ENCODE measurements at places on chromosomes 6 and 20.
A peak's percentile ranks its signal among the peaks of the same experiment; 100 is the strongest.

- H3K4me3 ChIP-seq: no peak overlapping the region
- no peak overlapping the region for H3K27ac ChIP-seq
- H3K27me3 ChIP-seq: peaks cover 21% of the 10 kb centered on the region
Observed at GRCh38 chr20:57160985-57161384, 105.5 kb downstream of the BMP7 start.

- H3K27me3 ChIP-seq: no peaks in the 10 kb centered on the region
- peaks cover 11% of the 10 kb centered on the region for H3K36me3 ChIP-seq
- H3K4me3 ChIP-seq: no peak overlapping the region
Observed at GRCh38 chr20:2967841-2968240, 75.6 kb upstream of the GNRH2 start.

- no peak overlapping the region for H3K27ac ChIP-seq
- peak overlapping the region; percentile 61 for H3K4me3 ChIP-seq
- DNase-seq: no peak
- peaks cover 25% of the 10 kb centered on the region for H3K27me3 ChIP-seq
- H3K4me1 ChIP-seq: peaks cover 39% of the 10 kb centered on the region
Observed at GRCh38 chr6:101398716-101399615, 5.5 kb downstream of the GRIK2 start.

DNA sequence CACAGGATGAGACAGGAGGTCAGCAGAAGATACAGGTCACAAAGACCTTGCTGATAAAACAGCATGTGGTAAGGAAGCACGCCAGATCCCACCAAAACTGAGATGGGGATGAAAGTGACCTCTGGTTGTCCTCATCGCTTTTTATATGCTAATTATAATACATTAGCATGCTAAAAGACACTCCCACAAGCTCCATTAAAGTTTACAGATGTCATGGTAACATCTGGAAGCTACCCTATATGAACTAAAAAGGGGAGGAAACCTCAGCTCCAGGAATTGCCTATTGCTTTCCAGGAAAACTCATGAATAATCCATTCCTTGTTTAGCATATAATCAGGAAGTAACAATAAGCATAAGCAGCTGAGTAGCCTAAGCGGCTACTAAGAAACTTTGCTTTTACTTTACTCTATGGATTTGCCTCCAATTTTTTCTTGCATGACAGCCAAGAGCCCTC lies 8.4 kb upstream of the RIN2 start:
- no peaks in the 10 kb centered on the region for H3K36me3 ChIP-seq
- no peak overlapping the region for H3K27ac ChIP-seq
- H3K27me3 ChIP-seq: no peaks in the 10 kb centered on the region
- no peak for DNase-seq
- H3K4me1 ChIP-seq: no peaks in the 10 kb centered on the region

DNA sequence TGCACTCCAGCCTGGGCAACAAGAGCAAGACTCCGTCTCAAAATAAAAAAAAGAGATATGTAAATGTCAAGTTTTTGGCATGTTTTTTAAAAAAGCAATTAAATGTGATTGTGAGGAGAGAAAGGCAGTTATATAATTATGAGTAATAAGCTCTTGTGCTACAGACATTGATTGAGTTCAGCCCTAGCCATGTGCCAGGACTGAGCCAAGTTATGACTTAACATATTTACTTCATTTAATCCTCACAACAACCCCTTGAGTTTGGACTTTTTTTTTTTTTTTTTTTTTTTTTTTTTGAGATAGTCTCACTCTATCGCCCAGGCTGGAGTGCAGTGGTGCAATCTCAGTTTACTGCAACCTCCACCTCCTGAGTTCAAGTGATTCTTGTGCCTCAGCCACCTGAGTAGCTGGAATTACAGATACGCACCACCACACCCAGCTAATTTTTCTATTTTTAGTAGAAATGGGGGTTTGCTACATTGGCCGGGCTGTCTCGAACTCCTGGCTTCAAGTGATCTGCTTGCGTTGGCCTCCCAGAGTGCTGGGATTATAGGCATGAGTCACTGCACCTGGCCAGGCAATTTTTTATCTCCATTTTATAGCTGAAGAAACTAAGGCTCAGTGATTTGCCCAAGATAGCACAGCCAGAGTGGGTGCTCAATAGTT lies 15.0 kb upstream of the CSE1L start:
- H3K4me3 ChIP-seq: no peak overlapping the region
- no peak for DNase-seq
- peaks cover 10% of the 10 kb centered on the region for H3K4me1 ChIP-seq
- H3K36me3 ChIP-seq: peaks cover 18% of the 10 kb centered on the region

GRCh38 chr20:41168281-41169161 lies 31.2 kb downstream of the PLCG1 start:
- H3K4me1 ChIP-seq: peaks cover 10% of the 10 kb centered on the region
- DNase-seq: peak; percentile 66
- peaks cover 59% of the 10 kb centered on the region for H3K36me3 ChIP-seq
- no peaks in the 10 kb centered on the region for H3K27me3 ChIP-seq
- no peak overlapping the region for H3K4me3 ChIP-seq

GRCh38 chr6:3504938-3505805 lies 48.3 kb upstream of the SLC22A23 start:
- no peak overlapping the region for H3K27ac ChIP-seq
- H3K36me3 ChIP-seq: no peaks in the 10 kb centered on the region
- no peak for DNase-seq
- peaks cover 14% of the 10 kb centered on the region for H3K4me1 ChIP-seq
- H3K27me3 ChIP-seq: no peaks in the 10 kb centered on the region
- H3K4me3 ChIP-seq: no peak overlapping the region

- H3K4me3 ChIP-seq: no peak overlapping the region
- H3K36me3 ChIP-seq: no peaks in the 10 kb centered on the region
- DNase-seq: no peak
- H3K27ac ChIP-seq: no peak overlapping the region
Observed at GRCh38 chr6:67358241-67358640, 1276.8 kb upstream of the ADGRB3 start.

DNA sequence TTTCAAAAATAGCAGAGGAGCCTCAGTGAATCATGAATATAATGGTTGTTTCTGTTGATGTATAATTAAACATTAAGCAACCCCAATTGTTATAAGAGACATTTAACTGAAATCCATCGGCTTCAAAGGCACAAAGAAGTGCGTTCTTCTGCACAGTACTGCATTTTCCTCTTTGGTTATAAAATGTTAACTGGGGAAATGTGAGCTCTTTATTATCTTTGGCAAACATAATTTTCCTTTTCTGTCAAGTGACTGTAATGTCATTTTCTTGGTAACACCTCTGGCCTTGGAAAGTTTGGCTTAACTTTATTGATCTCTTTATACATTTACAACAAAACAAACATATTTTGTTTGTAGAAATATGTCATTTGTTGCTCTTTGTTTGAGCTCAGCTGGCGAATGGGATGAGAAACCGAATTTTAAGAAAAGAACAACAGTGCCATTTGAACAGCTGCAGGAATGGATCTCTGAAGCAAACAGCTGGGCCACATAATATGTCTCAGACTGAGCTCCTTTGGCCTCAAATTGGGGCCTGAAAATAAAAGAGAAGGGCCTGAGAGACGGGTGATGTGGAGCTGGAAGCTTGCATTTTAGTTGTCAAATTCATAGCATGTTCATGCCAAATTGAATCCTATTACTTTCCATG lies 427.0 kb upstream of the SPTLC3 start:
- no peaks in the 10 kb centered on the region for H3K27me3 ChIP-seq
- no peaks in the 10 kb centered on the region for H3K4me1 ChIP-seq
- H3K4me3 ChIP-seq: no peak overlapping the region
- no peak for DNase-seq

- no peak overlapping the region for H3K4me3 ChIP-seq
- peak overlapping the region; percentile 82 for H3K27ac ChIP-seq
- H3K36me3 ChIP-seq: no peaks in the 10 kb centered on the region
- H3K27me3 ChIP-seq: no peaks in the 10 kb centered on the region
- DNase-seq: no peak
- H3K4me1 ChIP-seq: peaks cover 69% of the 10 kb centered on the region
Observed at GRCh38 chr6:56766139-56766805, 123.6 kb upstream of the DST start.

GRCh38 chr6:111377558-111378120 lies 105.4 kb downstream of the REV3L start:
- DNase-seq: no peak
- H3K36me3 ChIP-seq: peaks cover 51% of the 10 kb centered on the region
- no peak overlapping the region for H3K27ac ChIP-seq
- no peaks in the 10 kb centered on the region for H3K27me3 ChIP-seq
- H3K4me3 ChIP-seq: no peak overlapping the region

- no peak overlapping the region for H3K4me3 ChIP-seq
- no peak overlapping the region for H3K27ac ChIP-seq
- no peak for DNase-seq
- H3K4me1 ChIP-seq: no peaks in the 10 kb centered on the region
Observed at GRCh38 chr6:142075516-142076101, 57.1 kb upstream of the GJE1 start.

- H3K27ac ChIP-seq: no peak overlapping the region
- no peak overlapping the region for H3K4me3 ChIP-seq
- peaks cover 10% of the 10 kb centered on the region for H3K4me1 ChIP-seq
Observed at GRCh38 chr6:55777469-55777868, 97.9 kb downstream of the BMP5 start.

DNA sequence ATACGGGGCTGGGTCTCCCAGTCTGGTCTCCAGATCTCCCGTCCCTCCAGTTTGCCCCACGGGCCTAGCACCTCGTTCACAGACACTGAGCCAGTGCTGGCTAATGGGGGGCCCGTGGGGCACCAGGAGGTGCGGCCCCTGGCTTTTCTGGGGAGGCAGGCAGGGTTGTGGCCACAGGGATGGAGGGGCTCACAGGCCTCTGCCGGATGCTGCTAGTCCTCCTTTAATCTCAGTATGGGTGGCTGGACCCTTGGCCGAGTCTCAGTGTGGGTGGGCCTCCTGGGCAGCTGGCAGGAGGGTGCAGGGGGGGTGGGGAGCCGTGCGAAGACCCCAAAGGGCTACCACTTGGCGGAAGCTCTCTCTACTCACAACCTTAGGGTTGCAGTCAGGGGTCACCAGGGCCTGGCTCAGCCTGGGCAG lies 1.6 kb upstream of the SOX18 start:
- H3K4me1 ChIP-seq: peaks cover 26% of the 10 kb centered on the region
- H3K36me3 ChIP-seq: no peaks in the 10 kb centered on the region
- H3K27ac ChIP-seq: no peak overlapping the region
- DNase-seq: no peak
- no peak overlapping the region for H3K4me3 ChIP-seq

- no peak overlapping the region for H3K4me3 ChIP-seq
- no peak for DNase-seq
- peaks cover 2% of the 10 kb centered on the region for H3K36me3 ChIP-seq
- peaks cover 26% of the 10 kb centered on the region for H3K4me1 ChIP-seq
- H3K27me3 ChIP-seq: no peaks in the 10 kb centered on the region
Observed at GRCh38 chr6:109087661-109088264, 6.9 kb downstream of the SESN1 start.

- peak overlapping the region; percentile 97 for H3K27ac ChIP-seq
- H3K4me3 ChIP-seq: no peak overlapping the region
- peaks cover 58% of the 10 kb centered on the region for H3K4me1 ChIP-seq
- no peaks in the 10 kb centered on the region for H3K27me3 ChIP-seq
- no peak for DNase-seq
Observed at GRCh38 chr20:19816386-19816785, 58.3 kb downstream of the RIN2 start.

GRCh38 chr20:53996584-53997486 lies 73.6 kb downstream of the BCAS1 start:
- no peak overlapping the region for H3K27ac ChIP-seq
- no peaks in the 10 kb centered on the region for H3K4me1 ChIP-seq
- H3K27me3 ChIP-seq: peaks cover 23% of the 10 kb centered on the region
- no peak overlapping the region for H3K4me3 ChIP-seq
- no peaks in the 10 kb centered on the region for H3K36me3 ChIP-seq
- no peak for DNase-seq

DNA sequence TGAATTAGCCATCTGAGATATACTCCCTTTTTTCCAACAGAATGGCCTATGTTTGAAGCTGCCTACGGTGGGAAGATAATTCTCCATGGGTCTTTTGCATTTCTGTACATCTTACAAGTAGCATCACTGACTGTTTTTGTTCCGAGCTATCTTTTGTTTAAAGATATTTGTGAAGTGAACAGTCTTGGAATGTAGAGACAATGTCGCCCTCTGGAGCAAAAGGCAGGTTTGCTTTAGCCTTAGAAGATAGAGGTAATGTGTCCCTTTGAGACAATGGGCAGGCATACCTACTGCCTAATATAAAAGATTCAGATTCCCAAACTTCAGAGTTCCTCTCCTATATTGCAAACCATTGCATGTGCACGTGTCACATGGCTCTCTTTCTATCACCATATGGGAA lies 347.8 kb upstream of the CNR1 start:
- no peak for DNase-seq
- no peaks in the 10 kb centered on the region for H3K4me1 ChIP-seq
- H3K27me3 ChIP-seq: peaks cover 6% of the 10 kb centered on the region
- H3K27ac ChIP-seq: no peak overlapping the region

DNA sequence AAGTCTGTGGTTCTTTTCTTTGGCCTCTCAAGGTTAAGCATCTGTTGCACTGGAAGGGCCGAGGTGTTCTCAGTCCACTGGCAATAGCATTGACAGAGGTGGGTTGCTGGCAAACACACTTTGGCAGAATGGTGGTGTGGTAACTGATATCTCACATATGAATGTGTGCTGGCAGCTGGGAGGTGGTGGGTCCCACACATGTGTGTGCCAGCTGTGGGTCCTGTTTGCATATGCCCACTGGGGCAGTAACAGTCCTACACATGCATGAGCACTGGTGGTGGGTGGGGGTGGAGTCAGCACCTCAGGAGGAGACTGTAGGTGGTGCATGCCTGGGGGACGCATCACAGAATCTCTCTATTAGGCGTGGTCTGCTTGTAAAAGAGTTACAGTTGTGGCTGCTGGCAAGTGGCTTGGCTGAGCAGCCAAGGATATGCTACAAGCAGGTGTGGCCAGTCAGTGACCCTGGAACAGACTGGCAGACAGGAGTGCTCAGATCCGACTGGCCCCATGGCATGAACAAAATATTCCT lies 934.3 kb downstream of the GRIK2 start:
- no peaks in the 10 kb centered on the region for H3K36me3 ChIP-seq
- no peak overlapping the region for H3K27ac ChIP-seq
- H3K27me3 ChIP-seq: no peaks in the 10 kb centered on the region
- no peaks in the 10 kb centered on the region for H3K4me1 ChIP-seq
- no peak overlapping the region for H3K4me3 ChIP-seq

GRCh38 chr20:4894409-4894808 lies 106.9 kb downstream of the SLC23A2 start:
- no peak for DNase-seq
- peaks cover 6% of the 10 kb centered on the region for H3K36me3 ChIP-seq
- H3K4me3 ChIP-seq: no peak overlapping the region
- no peaks in the 10 kb centered on the region for H3K27me3 ChIP-seq

DNA sequence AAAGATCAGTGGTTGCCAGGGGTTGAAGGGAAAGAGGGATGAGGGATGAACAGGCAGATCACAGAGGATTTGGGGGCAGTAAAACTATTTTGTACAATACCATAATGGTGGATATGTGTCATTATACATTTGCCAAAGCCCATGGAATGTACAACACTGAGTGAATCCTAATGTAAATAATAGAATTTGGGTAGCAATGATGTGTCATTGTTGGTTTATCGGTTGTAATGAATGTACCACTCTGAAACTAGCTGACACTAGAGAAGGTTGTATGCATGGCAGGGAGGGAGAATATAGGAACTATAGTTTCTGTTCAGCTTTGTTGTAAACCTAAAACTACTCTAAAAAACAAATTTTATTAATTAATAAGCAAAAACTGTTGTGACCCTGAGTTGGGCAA lies 17.8 kb upstream of the ASF1A start:
- H3K27me3 ChIP-seq: no peaks in the 10 kb centered on the region
- peaks cover 2% of the 10 kb centered on the region for H3K36me3 ChIP-seq
- H3K4me3 ChIP-seq: no peak overlapping the region
- peak overlapping the region; percentile 76 for H3K27ac ChIP-seq

- H3K36me3 ChIP-seq: no peaks in the 10 kb centered on the region
- DNase-seq: no peak
- no peaks in the 10 kb centered on the region for H3K27me3 ChIP-seq
- H3K4me1 ChIP-seq: peaks cover 30% of the 10 kb centered on the region
Observed at GRCh38 chr6:107607116-107607515, 117.2 kb downstream of the SOBP start.
